Caudate nucleus (tissue), 63 donors: ENCODE measurements at places on chromosomes 12 and 14.

GRCh38 chr14:93207468-93208308 lies 632 bp downstream of the UBR7 start:
- no peak for DNase-seq

GRCh38 chr12:3061501-3062215 lies 15.5 kb upstream of the TSPAN9 start:
- DNase-seq: no peak

- DNase-seq: no peak
Observed at GRCh38 chr12:68905733-68906132, 27.2 kb downstream of the CPM start.

GRCh38 chr12:107014055-107014454 lies 27.1 kb upstream of the MTERF2 start:
- DNase-seq: no peak

GRCh38 chr12:8630131-8630530 lies 17.5 kb upstream of the AICDA start:
- no peak for DNase-seq
